AG20443 (cell line): ENCODE measurements at places on chromosomes 6 and 20.

- DNase-seq = no peak
These were observed 13.6 kb upstream of the GOPC start for GRCh38 chr6:117615750-117616390.

GRCh38 chr20:32203356-32204204, 4.0 kb downstream of the PLAGL2 start:
- no peak for DNase-seq

- DNase-seq = no peak
These were observed 35.7 kb downstream of the CDH4 start for GRCh38 chr20:61287583-61288275.

GRCh38 chr6:131381052-131381708, 191.8 kb upstream of the ARG1 start:
- DNase-seq = no peak

- DNase-seq = no peak
These were observed 35.1 kb upstream of the SRPK1 start for GRCh38 chr6:35955970-35956369.

GRCh38 chr6:148888856-148889255, 142.0 kb downstream of the UST start:
- no peak for DNase-seq

GRCh38 chr20:3563548-3564177, 92.8 kb downstream of the ATRN start:
- DNase-seq = peak; percentile 61

- no peak for DNase-seq
These were observed 13.8 kb downstream of the RANBP9 start for GRCh38 chr6:13697857-13698256.

- DNase-seq = no peak
These were observed 149.5 kb downstream of the BFSP1 start for GRCh38 chr20:17381724-17382123.

- DNase-seq = no peak
These were observed 13.5 kb upstream of the CD2AP start for GRCh38 chr6:47464052-47464451.

DNA sequence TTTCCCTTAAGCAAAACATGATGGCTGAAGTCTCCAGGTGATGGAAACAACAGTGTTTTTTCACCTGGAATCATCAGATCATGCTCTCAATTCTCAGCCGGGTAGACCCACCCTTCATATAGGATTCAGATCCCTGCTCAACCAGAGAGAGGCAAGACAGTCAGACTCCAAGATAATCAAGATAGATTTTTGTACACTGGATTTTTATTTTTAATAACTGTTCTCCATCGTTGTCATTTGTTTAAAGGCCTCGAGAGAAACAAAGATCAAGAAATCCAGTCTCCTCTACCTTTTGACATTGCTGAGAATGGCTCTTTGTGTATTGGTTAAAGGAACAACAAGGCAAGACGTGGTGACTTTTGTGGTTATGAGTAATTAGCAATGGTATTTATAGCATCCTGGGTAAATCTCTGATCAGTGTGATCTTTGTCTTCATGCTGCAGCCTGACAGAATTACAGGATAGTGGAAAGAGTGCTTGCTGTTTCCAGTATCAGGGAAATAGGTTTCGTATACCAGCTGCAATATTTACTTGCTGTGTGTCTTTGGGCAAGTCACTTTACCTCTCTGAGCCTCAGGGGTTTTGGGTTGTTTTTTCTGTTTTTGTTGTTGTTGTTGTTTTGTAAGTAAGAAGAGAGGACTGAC, 29.9 kb downstream of the ID4 start:
- DNase-seq = peak; percentile 55

- no peak for DNase-seq
These were observed 104.6 kb downstream of the POPDC3 start for GRCh38 chr6:105075210-105075609.

DNA sequence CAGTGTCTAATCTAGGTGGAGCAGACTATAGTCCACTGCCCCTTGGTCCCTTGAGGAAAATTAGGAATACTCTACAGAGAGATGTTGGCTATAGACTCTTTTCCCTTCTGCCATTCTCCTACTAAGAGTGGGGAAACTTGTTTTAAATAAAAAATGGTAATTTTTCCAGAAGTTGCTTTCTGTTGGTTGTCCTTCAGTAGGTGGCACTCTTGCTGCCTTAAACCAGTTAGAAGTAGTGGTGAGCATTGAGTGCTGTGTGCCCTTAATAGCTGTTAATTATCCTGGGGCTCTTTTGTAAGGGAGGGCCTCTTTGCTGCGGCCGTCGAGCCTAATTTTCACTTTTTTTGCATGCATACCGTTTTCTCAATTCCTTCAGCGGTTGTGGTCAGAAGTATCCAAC, 2.8 kb downstream of the CMTR1 start:
- DNase-seq = no peak

DNA sequence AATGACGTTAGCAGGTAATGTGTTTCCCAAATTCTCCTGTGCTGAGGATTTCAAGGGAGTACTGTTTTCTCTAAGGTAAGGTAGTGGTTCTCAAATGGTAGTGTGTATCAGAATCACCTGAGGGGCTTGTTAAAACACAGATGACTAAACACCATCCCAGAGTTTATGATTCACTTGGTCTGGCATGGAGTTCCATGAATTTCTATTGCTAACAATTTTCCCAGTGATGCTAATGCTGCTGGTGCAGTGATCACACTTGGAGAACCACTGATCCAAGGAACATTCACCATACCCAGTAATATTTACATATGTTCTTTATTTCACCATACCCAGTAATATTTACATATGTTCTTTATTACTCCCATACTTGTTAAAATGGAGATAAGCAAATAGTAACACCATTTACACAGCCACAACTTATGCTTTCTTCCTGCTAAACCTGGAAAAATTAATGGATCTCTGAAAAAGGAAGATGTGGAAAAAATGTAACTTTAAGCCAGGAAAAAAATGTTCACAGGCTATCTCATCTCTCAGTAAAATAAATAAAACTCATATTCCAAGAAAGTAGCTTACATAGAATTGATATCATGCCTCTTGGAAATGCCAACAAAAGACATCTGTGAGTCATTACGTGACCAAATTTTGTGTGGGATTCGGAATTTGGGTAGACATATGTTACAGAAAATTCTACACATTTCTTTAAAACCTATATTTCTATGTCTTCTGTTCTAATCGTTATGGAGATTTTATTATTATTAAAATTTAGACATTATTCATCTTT, 129.5 kb downstream of the MMUT start:
- DNase-seq = no peak

DNA sequence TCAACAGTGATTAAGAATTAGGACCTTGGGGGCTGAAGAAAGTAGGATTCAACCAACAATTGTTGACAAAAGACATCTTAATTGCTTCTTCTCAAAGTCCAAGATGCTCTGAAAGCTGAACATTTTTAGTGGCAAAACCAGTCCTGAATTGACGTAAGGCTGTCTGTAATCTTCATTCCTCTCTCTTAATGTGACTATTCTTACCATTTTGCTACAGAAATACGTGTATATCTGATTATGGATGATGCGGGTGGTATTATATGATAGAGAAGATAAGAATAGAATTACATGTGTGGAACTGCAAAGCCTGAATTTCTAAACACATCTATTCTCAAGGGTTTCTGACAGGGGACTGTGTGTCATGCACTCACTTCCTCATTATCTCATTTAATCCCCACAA, 130.3 kb upstream of the SASH1 start:
- DNase-seq = no peak

- no peak for DNase-seq
These were observed 1.0 kb downstream of the POU3F2 start for GRCh38 chr6:98835149-98836024.

DNA sequence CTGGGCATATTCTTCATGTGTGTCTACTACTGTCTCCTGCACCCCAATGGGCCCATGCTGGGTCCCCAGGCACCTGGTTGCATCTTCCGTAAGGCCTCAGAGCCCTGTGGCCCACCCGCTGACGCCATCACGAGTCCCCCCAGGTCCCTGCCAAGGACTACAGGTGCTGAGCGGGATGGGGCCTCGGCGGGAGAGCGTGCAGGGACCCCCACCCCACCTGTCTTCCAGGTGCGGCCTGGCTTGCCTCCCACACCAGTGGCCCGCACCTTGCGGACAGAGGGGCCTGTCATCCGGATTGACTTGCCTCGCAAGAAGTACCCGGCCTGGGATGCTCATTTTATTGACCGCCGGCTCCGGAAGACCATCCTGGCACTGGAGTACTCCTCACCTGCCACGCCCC, 13.2 kb upstream of the CCM2L start:
- DNase-seq = no peak

DNA sequence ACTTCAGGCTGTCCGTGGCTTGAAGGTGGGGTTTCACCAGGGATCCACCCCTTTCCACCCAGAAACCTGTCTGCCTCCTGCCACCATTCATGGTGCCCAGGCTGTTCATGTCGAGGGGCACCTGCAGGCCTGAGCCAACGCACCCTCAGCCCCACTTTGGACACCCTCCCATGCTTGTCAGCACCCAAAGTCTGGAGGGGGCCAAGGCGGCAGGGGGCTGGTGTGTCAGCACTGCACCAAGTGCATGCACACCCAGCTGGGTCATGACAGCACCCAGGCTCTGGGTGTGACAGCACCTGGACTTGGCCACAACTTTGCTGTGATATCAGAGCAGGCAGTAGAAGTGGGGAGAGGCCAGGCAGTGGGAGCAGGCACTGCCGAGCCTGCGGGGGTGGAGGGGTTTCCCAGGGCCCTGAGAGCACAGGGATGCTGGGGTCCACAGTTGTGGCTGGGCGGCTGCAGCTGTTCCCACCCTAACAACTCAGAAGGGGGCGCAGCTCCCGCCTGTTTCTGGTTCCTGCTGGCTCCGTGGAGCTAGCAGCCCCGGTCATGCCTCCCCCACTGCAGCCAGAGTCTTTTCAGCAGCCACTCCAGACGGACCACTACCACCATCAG, 33.3 kb upstream of the GRM4 start:
- DNase-seq = no peak

- DNase-seq = no peak
These were observed 553.0 kb upstream of the ADGRB3 start for GRCh38 chr6:68082086-68082485.

GRCh38 chr6:140073456-140073855, 699.0 kb upstream of the CITED2 start:
- DNase-seq = no peak

DNA sequence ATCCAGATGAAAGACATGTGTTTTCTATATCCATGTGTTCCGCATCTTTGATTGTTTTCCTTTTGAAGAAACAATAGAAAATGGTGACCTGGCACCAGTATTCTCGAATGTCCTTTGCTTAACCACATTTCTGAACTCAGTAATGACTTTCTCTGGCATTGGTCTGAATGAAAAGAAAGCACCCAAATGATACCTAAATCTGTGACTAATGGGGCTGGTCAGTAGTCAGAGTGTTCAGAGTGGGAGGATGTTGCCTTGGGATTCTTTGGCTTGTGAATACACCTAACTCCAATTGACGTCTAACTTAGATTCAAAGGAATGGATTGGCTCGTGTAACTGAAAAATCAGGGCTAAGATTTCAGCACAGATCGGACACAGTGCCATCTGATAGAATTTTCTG, 27.1 kb downstream of the PARD6B start:
- DNase-seq = no peak

DNA sequence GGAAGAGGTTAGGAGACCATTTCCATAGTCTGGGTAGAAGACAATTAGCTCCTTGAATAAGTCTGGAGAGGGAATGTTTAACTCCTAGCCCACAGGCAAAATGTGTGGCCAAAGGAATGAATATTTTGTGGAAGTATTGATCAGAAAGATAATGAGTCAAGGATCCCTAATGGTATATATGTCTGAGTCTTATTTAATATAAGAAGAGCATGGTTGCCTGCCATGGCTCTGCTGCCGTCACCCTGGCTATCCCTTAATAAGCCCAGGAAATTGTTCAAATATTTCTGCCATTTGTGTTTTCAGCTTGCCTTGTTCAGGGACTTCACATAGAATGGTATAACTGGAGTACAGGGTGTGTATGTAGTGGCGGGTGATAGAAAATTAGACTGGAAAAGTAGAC, 18.1 kb upstream of the CALHM6 start:
- no peak for DNase-seq

DNA sequence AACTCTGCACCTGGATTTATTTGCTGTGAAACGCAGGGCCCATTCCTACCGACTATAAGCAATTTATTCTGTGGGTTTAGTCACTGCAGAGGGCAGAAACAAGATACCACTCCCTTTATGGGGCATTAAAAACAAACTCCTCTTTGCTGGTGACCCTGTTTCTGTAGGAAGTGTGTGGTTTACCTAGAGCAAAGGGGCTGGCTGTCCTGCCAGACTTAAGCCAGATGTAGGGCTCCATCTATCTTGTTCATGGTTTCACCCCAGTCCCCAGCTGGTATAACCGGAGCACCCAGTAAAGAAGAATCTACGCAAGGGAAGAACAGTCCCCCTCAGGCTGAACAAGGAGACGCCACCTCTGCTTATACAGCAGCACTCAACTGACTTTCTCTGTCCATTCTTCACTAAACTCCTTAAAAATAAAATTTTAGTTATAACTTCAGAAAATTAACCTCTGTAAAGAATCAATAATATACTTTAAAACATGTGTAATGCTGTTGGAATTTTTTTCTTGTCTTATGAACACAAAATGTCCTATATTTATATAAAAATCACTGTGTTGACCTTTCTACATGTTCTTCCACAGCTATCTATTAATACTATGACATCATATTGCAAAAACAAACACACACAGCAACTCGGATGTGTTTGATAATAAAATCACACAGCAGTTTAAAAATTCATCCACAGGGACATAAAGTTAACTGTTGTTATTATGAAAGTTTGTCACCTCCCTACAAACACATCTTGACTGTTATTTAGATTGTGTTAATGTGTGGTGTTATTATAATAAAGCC, 126.1 kb upstream of the RPS6KA2 start:
- no peak for DNase-seq

DNA sequence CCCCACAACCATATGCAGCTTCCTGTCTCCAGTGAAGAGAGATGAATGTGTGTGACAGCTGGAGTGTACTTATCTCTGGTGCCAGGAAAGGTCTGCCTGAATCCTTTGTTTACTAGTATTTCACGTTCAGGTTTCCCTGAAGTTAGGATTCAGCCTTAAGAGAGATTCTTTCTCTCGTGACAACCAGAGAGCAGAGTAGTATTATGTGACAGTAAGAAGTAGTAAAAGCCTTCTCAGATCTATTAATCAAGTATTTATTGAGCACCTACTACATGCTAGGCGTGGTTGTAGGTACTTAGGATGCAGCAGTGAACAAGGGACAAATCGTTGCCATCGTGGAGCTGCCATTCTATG, 949 bp downstream of the KIFC1 start:
- DNase-seq = no peak

DNA sequence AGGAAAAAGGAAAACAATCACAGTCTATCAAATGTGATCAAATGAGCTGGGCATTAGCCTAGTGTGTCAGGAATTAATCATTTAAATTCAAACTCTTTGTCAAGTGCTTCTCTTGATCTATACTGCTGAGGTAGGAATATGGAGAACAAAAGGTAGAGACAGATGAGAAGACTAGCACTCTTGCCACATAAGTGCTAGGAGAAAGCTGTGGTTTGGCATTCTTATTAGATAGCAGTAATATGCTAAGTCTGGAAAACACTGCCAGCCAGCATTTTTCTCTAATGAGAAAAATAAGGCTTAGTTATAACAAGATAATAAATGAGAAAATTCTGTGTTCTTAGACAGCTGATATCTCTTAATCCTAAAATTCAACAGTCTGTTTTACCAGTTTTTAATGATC, 38.9 kb downstream of the ORC3 start:
- peak; percentile 53 for DNase-seq

- DNase-seq = peak; percentile 63
These were observed 22.6 kb downstream of the EDN1 start for GRCh38 chr6:12312736-12313135.
